Activated naive CD4-positive, alpha-beta T cell treated with anti-CD3 and anti-CD28 coated beads for 36 hours (primary cell): ENCODE measurements at places on chromosomes 4 and X. TPM values are rescaled to one million over a fixed set of nuclear protein-coding genes. Genes with fewer than 3 reads are reported as not detected.

FAM47C gene
- total RNA-seq: not detected

AKAP4 gene
- total RNA-seq: not detected

DNA sequence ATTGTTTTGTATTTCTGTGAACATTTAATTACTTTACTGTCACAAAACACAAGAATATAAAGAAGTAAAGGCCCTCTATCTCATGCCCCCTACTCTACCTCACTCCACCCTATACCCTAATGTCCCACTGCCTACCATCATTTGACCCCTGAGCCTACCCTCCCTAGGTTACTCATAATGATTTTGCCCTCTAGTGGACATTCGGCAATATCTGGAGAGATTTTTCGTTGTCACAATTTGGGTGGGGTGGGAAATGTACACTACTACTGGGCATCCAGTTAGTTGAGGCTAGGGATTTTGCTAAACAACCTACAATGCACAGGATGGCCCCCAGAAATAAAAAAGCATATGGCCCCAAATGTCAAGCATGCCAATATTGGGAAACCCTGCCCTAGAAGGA is 10.2 kb downstream of the TEX13A start:
- no peak overlapping the region for H3K27ac ChIP-seq
- H3K27me3 ChIP-seq: no peaks in the 10 kb centered on the region
- no peaks in the 10 kb centered on the region for H3K36me3 ChIP-seq
- no peaks in the 10 kb centered on the region for H3K4me1 ChIP-seq
- H3K4me3 ChIP-seq: no peak overlapping the region
- no peak for DNase-seq

DNA sequence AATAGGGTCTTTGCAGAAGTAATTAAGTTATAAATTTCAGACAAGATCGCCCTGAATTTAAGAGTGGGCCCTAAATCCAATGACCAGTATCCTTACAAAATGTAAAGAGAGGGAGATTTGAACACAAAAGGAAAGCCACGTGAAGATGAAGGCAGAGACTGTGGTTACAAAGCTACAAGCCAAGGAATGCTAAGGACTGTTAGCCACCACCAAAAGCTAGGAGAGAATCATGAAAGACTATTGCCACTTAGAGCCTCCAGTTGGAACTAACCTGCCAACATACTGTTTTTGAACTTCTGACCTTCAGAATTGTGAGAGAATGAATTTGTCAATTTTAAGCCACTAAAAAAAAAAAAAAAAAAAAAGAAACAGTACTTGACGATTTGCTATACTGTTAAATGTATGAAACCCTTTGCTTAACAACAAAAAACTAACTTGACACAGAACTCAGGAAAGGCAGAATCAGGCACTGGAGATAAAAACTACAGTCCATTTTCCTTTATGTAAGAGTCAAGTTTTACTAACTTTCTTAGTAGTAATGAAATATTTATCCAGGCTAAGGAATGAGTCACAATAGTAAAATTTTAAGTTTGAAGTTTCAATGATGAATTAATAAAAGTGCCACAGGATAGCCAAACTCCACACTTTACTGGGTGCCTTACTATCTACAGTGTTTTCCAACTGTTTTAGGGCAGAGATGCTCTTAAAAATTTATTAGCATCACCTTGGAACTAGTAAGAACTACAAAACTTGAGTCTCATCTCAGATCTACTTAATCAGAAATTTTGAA is 25.1 kb downstream of the DHX15 start:
- peaks cover 73% of the 10 kb centered on the region for H3K4me1 ChIP-seq
- H3K27me3 ChIP-seq: no peaks in the 10 kb centered on the region
- peak overlapping the region; percentile 47 for H3K27ac ChIP-seq
- DNase-seq: no peak
- H3K4me3 ChIP-seq: no peak overlapping the region

DNA sequence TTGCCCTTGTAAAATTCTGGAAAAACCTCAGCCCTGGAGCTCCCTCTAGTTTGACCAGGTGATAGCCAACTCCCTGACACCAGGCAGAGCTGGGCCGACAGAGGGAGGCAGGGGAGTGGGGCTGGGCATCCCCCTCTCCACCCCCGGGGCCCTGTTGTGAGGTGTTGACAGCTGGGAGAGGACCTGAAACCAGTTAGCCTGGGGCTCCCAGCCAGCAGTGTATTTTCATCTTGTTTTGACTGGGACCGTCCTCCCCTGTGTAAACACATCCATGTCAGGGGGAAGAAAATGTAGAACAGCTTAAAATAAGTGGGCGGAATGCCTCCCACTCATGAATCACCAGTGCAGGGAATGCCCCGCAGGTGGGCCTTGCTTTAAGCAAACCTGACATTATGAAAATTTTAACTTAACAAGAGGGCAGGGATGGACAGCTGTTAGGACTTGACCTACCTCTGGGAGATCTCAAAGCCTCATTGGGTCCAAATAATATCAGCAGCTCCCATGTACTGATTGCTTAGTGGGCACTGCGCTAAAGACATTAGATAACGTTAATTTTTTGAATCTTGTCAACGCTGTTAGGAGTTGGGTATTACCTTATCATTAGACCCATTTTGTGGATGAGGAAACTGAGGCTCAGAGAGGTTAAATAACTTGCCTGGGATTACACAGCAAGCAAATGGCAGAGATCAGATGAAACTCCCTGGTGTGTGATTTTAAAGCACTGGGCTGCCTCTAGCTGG is 45.9 kb downstream of the TSC22D3 start:
- H3K27me3 ChIP-seq: no peaks in the 10 kb centered on the region
- no peak for DNase-seq
- H3K4me3 ChIP-seq: no peak overlapping the region
- H3K27ac ChIP-seq: no peak overlapping the region
- no peaks in the 10 kb centered on the region for H3K36me3 ChIP-seq

DNA sequence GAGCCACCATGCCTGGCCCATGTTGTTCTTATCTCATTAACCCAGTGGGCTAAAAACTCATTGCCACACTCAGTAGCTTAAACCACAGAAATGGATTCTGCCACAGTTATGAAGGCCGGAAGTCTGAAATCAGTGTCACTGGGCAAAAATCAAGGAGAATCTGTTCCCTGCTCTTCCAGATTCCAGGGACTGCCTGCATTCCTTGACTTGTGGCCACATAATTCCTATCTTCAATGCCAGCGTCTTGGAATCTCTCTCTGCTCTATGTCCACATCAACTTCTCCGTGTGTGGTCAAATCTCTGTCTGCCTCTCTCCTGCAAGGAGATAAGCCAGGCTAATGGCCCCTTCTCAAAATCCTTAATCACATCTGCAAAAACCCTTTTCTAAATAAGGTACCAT is 4.1 kb upstream of the WFS1 start:
- peaks cover 2% of the 10 kb centered on the region for H3K27me3 ChIP-seq
- H3K4me1 ChIP-seq: peaks cover 11% of the 10 kb centered on the region
- no peak overlapping the region for H3K4me3 ChIP-seq
- H3K27ac ChIP-seq: no peak overlapping the region

DNA sequence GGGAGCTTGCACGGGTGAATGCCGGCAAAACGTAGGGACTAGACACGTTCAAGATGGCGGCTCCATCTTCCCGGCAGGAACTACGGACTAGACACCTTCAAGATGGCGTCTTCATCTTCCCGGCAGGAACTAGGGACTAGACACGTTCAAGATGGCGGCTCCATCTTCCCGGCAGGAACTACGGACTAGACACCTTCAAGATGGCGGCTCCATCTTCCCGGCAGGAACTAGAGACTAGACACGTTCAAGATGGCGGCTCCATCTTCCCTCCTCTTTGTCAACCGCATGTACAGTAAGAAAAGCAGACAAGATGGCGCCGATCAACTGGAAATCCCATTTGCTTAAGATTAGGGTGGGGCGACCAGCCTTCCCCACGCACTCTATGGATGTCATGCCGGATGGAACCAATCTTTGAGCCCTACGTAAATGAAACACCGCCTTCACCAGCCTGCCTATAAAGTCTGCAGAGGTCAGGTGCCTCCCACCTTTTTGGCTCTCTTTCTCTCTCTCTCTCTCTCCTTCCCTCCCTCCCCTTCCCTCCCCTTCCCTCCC is 222.4 kb downstream of the CRLF2 start:
- no peaks in the 10 kb centered on the region for H3K4me1 ChIP-seq
- no peaks in the 10 kb centered on the region for H3K36me3 ChIP-seq
- no peaks in the 10 kb centered on the region for H3K27me3 ChIP-seq
